ENCODE measurements at places on chromosomes 13 and 19.

DNA sequence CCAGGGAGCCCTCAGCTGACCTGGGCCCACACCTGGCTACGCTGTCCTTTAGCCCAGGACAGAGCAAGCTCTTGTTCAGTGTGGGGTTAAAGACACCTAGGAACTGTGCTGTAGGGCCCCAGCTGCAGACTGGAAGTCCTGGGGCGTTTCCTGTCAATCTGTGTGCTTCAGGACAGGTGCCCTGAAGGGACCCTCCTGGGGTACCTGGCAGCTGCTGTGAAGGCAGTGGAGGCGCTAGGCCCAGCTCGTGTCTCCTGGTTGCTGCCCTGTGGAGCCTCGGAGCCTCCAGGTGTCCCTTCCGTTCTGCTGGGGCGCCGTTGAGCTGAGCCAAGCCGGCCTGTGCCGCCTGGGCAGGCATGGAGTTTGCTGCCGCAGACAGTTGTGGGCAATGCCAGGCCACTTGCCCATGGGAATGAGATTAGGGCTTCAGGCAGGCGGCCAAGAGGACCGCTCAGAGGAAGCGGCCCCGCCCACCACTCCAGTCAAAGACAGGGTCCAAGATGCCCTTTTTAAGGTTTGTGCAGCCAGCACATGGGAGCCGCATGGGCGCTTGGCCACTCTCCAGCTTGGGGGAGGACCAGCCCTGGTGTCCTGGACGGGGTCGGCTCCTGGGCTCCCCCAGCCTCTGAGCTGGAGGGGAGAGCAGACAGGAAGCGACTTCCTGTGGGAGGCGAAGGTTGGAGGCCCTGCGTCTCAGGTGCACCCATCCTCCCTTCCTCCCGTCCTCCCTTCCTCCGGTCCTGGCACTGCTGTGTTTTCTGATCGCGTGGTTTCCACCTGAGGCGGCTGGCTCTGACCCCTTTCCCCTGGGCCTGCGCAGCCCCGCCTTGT, 4.0 kb downstream of the PTBP1 start:
- peak; percentile 29 for DNase-seq

- DNase-seq: peak; percentile 45
Measured at GRCh38 chr19:45901432-45901911, 941 bp downstream of the MYPOP start.

DNA sequence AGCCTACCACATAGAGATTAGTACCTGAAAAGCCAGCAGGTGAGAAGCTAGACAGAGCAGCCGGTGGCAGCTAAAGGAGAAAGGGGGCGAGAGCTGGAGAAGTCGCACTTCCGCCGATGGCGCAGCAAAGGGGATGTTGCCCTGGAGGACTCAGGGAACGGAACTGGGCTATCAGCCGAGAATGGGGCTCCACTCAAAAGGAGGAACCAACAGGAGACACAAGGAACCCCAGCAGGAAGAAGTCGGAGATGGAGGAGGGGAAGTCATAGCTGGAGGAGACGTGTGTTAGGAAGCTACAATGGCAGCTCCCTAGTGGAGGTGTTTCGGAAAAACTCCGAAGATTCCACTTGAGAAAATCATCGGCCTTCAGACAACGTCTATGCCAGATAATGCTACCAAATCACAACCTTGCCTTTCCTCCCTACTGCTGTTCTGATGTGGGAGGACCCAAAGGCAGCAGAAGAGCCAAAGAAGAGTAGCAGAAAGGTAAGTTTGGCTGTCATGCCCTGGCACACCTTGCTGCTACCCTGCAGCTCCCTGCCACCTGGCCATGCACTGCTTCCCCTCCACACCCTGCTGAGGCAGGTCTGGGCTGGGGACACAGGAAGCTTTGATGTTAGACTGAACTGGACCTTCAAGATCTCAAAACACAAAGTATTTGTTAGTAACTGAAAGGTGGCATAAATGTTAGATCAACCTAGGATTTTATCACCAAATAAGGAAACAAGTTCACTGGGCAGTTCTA, 127.9 kb downstream of the DLEU7 start:
- DNase-seq: no peak

DNA sequence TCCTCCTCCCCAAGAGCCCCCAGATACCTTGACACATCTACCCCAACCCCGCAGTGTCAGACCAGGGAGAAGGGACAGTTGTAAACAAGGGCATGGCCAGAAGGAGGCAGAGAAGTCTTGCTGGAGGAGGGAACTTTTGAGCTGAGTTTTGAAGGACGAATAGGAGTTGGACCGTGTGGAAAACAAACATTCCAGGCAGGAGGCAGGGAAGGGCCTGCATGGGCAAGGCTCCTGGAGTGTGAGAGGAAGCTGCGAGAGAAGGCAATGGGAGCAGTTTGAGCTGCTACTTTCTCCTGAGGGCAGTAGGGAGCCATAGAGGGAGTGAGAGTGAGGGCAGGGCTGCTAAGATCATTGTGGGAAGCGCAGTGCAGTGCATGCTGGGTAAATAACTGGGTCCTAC, 23.3 kb downstream of the IL12RB1 start:
- DNase-seq: peak; percentile 22

- DNase-seq: no peak
Measured at GRCh38 chr19:16415806-16416205, 56.0 kb downstream of the EPS15L1 start.

DNA sequence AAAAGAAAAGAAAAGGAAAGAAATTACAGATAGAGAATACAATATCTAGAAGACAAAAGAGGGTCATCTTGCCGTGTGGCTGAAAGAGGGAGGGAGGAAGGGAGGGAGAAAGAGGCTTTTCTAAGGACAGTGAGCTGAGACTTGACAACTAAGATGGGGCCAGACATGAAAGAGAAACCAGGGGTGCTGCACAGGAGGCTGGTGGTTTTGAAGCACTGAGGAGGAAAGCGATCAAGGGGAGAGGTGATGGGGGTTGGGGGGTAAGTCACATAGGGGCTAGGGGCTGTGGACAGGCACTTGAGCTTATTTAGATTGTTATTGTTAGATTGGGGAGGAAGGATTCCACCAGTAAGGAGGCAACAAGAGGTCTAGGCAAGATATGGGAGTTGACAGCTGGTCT, 17.3 kb downstream of the PNPLA6 start:
- DNase-seq: no peak

- peak; percentile 98 for DNase-seq
Measured at GRCh38 chr19:3500429-3501101, at the start of gene DOHH. Gene DOHH (minus strand): TSS chr19:3500674. CDS start chr19:3496814, 3,860 bp downstream.

- no peak for DNase-seq
Measured at GRCh38 chr13:108734676-108735075, 105.3 kb downstream of the MYO16 start.

DNA sequence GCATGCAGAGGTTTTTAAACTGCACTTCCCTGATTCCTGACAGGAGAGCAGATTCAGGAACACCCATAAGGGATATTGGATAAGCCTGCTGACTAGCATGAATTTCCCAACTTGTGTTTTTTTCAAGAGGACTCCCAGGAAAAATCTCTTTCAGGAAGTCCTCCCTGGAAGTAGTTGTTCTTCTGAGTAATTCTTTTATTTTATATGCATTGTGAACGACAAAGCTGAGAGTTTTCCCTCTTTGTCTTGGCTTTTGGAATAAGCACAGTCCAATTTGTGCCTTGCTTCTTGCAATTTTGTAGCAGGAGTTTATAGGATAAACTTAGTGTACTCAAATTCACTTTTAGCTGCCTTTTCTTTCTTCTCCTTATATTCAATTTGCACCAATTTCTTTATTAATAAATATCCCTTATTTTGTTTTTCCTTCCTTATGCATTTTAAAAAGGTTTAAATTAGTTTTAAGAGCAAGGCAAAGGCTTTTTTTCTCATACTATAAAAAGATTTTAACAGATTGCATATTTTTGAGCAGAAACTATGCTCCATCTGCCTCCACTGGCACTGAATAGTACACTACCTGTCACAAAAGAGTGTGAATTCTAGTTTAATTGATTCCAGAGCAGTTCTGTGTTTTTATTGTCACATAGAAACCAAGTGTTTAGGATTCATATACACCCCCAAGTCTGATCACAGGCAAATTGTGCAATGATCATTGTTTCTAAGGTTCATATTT, 543.3 kb upstream of the SPRY2 start:
- DNase-seq: no peak

DNA sequence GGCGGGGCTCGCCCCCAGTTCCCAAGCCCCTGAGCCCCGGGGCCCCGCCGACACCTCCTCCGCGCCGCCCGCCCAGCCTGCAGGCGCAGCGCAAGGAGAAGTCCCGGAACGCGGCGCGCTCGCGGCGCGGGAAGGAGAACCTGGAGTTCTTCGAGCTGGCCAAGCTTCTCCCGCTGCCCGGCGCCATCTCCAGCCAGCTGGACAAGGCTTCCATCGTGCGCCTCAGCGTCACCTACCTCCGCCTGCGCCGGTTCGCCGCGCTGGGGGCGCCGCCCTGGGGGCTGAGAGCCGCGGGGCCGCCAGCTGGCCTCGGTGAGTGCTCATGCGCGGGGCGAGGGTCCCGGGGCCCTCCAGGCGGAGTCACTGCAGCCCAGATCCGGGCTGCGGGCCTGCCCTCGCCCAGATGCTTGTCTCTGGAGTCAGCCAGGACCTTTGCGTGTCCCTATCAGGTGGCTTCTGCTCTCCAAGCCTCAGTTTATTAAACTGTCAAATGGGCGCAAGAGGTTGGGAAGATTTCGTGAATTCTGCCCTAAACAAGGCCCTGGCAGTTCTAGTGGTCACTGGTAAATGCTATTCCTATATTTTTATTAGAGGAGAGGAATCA, 2.0 kb downstream of the NPAS1 start:
- no peak for DNase-seq

DNA sequence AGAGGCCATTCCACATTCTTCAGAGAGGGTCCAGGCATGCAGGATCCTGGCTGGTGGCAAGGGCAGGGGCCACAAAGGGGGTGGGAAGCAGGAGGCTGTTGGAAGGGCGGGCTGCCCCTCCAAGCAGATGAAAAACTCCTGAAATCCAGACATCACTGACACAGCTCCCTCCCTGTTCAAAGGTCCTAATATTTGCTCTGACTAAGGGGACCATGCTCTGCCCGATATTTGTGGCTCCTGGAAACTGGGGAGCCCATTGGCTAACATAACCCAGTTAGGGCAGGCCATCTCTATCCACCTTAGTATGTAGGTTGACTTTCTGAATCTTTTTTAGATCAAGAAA, 3.3 kb upstream of the CDX2 start:
- no peak for DNase-seq
